ENCODE measurements at places on chromosomes 1 and 21.

DNA sequence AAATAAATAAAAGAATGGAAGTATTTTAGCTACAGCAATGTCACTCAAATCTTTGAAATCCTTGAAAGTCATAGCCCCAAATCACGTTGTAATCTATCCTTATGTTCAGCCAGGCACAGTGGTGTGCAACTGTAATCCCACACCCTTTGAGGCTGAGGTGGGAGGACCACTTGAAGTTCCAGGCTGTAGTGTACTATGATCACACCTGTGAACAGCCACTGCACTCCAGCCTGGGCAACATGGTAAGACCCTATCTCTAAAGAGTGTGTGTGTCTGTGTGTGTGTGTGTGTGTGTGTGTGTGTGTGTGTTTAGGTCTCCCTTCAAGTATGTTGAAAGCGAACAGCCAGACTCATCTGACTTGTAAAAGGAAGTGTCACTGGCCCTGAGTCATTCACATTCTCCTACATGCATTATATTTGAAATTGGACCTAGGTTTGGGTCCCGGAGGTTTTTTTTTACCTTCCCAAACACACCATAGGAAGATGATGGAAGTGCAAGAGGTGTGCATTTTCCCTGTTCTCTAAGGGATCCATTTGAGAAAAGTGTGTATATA is 50.1 kb downstream of the ZNF281 start:
- peak; percentile 43 for DNase-seq

DNA sequence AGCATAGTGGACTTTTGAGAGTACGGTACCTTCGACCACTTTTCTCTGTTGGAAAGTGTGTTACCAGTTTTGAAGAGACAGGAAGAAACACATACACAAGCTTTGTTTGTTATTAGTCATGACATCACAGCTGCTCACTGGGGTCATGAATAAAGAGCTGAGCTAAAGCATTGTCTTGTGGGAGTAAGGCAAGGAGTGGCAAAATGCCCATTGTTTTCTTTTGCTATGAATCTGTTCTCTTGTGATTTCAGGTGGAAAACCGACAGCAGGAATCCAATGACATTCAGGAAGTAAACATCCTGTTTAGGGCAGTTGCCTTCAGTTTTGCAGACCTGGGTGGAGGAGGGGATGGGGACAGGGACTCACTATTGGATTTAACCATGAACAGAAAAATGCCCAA is 66.2 kb downstream of the RGL1 start:
- peak; percentile 98 for DNase-seq

DNA sequence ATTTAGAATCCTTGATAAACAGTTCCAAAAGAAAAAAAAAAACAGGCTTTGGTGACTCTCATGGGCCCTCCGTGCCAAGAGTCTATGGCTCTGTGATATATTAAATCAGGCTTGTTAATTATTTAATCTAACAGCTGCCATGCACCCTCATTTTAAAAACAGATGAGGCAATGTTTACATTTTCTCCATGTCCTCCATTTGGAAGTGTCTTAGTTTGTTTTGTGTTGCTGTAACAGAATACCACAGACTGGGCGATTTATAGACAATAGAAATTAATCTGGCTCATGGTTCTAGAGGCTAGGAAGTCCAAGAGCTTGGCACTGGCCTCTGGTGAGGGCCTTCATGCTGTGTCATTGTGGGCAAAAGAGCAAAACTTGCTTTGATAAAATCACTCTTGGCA is 58.0 kb downstream of the B3GALT5 start:
- no peak for DNase-seq

DNA sequence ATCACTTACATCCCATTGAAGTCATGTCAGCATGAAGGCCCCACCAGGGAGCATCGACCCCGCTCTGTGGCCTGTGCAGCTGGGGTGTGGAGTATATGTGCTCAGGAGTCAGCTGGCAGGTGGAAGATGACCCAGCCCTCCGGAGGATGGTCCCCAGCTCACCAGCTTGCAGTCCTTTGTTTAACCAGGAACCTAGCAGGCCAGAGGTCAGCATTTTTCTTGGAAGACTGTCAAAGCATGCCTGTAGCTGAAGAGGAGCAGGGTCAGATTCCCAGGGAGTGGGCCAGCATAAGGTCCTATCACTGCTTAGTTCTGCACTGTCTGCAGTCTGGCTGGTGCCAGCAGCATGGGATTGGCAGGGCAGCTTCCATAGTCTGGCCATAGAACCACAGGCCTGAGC is 12.7 kb downstream of the NFASC start:
- no peak for DNase-seq

DNA sequence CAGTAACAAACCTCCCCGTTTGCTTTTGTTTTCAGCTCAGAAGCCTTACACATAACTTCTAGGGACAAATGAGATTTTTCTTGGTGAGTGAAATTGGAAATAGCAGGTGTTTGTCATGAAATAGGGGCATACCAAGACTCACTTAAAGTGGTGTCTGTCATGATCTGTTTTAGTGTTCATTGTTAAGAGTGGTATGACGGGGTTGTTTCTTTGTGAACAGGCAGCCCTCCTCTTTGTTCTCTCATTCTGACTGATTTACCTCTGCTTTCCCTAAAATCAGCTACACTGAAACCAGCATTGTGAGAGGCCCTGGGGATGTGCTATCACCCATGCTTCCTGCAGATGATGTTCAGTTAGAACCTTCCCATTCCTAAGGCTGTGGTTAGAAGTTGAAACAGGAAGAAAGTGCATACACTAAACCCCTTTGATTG is 2.5 kb upstream of the ERO1B start:
- no peak for DNase-seq

DNA sequence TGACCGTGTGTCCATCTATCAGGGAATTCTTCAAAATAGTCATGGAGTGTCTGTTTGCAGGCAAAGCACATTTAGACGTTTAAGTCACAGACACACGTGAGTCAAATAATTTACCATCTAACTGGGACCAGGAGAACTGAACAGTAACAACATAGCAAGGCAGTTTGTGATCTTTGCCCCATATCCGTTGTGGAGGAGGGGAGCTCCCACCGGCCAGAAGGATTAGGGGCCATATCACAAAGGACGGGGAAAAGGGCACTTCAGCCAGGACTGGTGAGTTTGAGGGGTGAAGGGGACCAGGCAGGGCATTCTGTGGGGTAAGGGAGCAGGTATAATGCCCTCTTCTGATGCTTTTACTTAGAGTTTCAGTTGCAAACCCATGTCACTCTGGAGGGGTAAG is 22.9 kb downstream of the ELAPOR1 start:
- no peak for DNase-seq
